CD14-positive monocyte (primary cell): ENCODE measurements at places on chromosomes 1 and 21.

DNA sequence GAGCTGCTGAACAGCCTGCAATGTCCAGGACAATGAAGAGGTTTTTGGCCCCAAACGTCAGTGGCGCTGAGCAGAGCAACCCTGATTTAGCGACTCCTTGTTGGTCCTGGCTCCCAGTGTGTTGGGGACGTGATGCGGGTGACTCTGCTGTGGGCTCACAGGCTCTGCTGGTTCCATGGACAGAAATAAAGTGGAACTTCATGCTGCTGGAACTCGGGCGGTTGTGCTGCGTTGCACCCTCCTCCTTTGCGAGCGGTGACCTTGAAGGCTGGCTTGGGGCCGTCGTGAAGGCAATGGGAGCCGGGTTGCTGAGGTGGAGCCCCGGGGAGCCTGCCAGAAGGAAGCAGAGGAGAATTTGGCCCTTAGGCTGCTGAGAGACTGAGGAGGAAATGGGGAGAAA lies 122.6 kb upstream of the C1orf174 start:
- no peak for DNase-seq

DNA sequence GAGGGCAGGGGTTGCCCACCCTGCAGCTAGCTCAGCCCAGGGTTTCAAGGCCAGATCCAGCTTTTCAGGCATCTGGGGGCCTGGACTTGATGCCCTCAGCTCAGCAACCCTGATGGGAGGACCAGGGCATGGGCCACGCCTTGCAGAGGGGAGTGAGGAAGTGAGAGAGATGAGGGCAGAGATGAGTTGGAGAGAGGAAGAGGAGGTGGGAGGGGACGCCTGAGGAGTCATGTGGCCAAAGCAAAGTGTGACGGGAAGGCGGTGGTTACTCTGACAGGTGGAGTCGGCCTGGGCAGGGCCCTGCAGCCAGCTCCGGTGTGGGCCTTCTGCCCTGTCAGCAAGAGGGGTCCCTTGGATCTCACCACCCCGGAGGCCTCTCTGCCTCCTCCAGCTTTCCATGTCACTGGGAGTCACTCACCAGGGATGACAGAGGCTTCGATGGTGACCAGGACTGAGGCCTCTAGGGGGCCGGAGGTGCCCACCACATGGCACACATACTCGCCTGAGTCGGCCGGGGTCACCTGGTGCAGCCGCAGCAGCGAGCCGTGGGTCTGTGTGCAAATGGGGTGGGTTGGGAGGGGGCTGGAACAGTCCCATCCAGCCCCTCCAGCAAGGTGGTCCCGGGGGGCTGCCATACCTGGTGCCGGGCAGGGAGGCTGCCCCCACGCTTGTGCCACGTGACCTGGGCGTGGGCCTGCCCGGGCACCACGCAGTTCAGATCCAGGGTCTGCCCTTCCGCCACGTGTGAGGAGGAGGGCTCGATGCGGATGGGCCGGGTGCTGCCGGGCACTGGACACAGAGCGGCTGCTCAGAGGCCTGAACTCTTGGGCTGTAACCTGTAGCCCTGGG lies 40.4 kb downstream of the LDLRAD2 start:
- DNase-seq: no peak

DNA sequence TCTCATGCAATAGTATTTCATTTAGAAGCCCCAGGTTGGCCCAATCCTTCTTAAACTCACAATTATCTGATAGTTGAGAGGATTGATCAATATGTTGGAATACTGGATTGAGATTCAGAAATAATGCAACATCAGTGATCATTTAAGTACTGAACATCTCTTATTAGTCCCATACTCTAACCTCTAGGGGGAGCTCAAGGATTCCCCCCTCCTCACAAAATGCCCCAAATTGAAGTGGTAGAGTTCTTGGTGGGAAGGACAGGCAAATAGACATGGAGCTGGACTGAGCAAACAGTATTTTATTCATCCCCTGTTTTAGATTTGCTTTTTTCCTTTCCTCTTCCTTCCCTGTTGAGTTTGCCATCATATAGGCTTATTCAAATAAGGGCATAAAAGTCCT lies 62.8 kb downstream of the NGF start:
- no peak for DNase-seq

DNA sequence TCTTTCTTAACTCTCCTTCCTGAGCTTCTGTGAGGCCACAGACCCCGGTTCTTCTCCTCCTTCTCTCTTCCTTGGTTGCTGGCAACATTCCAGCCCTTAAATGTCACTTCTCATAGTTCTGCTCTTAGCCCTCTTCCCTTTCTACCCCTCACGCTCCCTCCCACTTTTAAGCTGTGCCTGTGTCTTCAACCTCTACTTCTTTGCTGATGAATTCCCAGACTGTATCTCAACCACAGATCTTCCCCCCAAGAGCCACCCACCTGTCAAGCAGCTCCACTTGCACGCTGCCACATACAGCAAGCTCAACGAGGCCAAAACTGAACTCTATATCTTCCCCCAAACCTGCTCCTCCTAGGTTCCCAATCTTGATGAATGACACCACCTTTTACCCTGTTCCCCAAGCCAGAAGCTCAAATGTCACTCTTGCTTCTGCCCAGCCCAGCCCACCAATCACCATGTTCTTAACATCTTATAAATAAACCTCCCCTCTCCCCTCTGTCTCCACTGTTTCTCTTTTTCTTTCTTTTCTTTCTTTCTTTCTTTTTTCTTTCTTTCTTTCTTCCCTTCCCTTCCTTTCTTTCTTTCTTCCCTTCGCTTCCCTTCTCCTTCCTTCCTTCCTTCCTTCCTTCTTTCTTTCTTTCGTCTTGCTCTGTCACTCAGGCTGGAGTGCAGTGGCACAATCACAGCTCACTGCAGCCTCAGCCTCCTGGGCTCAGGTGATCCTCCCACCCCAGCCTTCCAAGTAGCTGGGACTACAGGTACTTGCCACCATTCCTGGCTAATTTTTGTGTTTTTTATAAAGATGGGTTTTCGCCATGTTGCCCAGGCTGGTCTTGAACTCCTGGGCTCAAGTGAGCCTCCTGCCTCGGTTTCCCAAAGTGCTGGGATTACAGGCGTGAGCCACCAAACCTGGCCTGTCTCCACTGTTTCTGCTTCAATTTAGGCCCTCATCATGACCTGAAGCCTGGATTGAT lies 19.8 kb upstream of the PTP4A2 start:
- peak; percentile 82 for DNase-seq

DNA sequence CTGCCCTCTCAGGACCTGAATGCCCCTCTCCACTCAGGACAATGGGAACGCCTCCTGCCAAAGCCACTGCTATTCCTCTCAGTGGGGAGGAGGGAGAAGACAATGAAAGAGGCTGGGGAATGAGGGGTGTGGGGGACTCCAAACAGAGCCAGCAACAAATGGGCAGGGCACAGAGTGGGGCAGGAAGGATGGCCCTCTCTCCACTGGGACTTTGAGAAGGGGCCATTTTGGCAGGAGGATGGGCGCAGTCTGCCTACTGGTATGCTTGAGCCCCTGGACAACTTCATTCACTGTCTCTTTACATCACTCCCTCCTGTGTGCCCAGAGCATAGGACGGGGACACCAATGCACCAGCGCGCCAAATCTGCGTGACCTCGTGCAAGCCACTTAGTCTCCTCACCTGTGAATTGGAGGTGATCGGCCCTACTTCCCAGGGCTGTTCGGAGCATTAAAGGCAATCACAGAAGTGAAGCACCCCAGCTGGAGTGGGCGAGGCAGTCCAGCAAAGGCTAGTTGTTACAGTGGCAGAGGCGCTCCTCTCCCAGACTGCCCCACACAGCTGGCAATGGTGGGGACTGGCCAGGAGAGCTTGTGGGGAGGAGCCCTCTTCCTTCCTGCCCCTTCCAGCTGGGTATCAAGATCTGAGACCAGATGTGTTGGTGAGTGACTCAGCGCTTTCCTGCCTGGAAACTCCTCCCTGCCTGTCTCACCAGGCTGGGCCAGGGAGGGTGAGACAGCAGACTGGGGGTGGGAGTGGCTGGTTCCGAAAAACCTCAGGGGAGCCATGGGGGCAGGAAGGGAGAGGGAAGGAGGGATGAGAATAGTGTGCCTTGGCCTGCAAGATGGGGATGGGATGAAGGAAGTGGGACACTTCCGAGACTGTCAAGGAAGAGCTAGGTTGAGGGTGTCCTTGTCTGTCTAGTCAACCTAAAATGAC lies 22.4 kb upstream of the SYNC start:
- DNase-seq: peak; percentile 23

DNA sequence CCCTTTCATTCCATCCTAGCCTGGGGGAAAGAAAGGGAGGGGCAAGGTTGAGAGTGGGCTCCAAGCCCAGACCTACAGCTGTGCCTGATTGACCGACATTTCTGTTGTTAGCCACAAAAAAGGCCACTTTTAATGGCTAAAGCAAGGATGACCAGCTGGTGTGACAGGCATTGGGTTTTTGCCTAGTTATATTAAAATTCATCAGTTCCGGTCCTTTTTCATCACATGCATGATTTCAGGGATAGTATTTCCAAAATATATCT lies 192.3 kb downstream of the ZNF326 start:
- DNase-seq: no peak

DNA sequence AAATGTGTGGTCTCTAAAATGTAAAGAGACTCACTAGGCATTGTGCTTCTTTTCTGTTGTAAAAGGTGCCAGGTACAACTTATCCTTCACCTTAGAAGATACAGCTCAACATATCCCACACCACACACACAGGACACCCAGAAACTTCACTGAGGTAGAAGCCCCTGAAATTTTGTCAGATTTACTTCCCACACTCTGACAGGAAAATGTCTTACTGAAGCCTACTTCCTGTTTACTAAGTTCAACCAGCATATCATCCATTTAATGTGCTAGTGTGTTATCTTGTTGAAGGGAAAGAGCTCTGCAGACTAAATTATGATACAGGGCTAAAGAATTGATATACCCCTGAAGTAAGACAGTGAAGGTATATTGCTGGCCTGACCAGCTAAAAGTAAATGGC lies 39.9 kb upstream of the INSL5 start:
- no peak for DNase-seq

GRCh38 chr1:179803918-179804317 lies 60.8 kb downstream of the FAM163A start:
- DNase-seq: no peak

DNA sequence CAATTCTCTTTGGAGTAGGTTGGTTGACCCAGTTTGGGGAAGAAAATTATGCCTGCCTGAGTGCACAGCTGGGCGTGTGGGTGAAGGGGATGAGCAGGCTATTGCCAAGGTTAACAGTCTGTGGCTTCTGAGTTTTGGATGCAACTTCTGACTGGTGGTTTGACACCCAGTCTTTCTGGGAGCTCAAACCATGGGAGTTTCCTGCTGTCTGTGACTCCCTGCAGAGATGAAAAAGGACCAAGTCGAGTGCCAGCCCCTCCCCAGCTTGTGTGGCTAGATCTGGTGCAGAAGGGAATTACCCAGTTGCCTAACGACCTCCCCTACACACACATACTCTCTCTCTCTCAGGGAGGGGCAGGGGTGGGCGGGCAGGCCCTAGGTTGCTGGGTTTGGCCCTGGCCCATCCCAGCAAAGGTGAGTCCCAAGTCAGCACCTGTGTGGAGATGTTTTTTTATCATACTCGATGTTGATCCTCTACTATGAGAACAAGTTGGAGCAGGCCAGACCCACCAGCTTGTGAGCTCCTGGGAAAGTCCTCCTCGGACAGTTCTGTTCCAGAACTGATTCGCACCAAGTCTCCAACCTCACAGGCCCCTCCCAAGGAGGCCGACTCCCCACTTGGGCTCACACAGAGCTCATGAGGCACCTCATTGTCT lies 28.2 kb downstream of the PKP1 start:
- DNase-seq: no peak

DNA sequence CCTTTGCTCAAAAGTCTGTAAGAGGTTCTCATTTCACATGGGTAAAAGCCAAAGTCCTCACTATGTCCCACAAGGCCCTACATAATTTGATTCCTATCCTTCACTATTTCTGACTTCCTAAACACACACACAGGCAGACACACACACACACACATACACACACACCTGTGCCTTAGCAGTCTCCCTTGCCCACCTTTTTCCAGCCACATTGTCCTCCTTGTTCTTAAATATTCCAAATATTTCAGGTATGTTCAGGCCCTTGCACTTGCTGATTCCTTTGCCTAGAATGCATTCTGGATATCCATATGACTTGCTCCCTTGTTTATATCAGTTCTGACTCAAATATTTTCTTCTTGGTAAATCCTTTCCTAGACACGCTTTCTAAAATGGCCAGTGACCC lies 54.6 kb downstream of the NTNG1 start:
- DNase-seq: no peak

- DNase-seq: no peak
Measured at GRCh38 chr1:163589735-163590134, 268.0 kb downstream of the NUF2 start.

DNA sequence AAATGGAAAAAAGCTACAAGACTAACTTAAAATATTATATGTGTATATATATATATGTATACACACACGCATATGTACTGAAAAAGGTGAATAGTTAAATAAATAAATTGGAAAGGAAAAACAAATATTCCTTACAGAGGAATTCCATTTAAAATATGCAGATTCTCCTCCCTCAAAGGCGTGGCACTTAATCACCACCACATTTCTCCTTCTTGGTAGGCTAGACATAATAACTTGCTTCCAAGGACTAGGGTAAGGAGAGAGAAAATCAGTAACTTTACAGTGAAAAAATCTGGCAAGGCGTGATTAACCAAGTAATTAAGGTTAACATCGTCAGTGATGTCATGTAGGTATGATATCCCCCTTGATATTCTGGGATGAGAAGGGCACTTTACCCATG lies 84.0 kb upstream of the USP25 start:
- no peak for DNase-seq

DNA sequence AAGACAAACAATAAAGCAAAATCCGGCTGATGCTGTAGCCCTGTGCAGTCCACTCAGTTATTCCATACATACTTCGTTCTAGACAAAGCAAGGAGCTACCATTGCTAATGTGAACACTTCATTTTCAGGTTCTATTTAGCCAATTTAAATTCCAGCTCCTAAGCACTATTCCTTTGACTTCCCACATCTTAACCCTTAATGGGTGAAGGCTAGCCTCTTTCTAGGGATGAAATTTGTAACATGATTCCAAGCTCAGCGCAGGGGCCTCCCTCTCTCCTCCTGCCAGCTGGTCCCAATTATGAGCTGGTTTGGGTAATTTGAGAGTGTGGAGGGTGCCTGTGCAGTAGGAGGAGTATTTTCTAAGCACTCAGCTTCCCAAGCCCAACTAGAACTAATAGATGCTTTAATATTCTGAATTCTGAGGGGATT lies 53.9 kb upstream of the PTGFRN start:
- DNase-seq: no peak
